ENCODE measurements at places on chromosomes 1 and 21.

DNA sequence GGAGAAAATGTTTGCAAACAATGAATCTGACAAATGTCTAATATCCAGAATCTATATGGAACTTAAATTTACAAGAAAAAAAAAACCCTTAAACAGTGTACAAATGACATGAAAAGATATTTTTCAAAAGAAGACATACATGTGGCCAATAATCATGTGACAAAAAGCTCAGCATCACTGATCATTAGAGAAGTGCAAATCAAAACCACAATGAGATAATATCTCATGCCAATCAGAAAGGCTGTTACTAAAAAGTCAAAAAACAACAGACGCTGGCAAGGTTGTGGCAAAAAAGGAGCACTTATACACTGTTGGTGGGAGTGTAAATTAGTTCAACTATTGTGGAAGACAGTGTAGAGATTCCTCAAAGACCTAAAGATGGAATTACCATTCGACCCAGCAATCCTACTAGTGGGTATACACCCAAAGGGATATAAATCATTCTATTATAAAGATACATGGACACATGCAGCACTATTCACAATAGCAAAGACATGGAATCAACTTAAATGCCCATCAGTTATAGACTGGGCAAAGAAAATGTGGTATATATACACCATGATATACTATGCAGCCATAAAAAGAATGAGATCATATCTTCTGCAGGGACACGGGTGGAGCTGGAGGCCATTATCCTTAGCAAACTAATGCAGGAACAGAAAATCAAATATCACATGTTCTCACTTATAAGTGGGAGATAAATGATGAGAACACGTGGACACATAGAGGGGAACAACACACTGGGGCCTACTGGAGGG lies 123.2 kb downstream of the PTPRC start:
- no peak for DNase-seq

DNA sequence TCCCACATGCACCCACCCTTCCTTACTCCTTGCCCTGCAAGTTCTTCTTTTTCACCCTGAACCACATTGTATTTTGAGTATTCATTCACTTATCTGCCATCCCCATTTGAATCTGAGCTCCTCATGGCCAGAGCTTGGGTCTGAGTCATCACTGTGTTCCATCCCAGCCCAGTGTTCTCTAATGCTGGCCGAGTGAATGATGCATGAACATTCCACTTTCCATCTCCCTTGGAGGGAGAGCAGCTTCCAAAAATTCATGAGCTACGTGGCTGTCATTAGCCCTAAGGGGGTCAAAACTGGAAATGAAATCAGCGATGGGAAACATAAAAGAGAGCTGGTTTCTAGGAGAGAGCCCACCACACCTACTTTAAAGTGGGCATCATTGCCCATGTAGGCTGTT lies 187.0 kb upstream of the USP24 start:
- DNase-seq: no peak

GRCh38 chr1:205456868-205457745 lies 1.3 kb upstream of the BLACAT1 start:
- DNase-seq: peak; percentile 98

- DNase-seq: no peak
Observed at GRCh38 chr1:91505086-91505485, 4.4 kb downstream of the CDC7 start.

GRCh38 chr1:227315629-227316346 lies 2.5 kb downstream of the CDC42BPA start:
- DNase-seq: no peak

GRCh38 chr1:211738691-211739301 lies 63.4 kb upstream of the NEK2 start:
- DNase-seq: no peak
